ENCODE measurements at places on chromosomes 13 and 19.

DNA sequence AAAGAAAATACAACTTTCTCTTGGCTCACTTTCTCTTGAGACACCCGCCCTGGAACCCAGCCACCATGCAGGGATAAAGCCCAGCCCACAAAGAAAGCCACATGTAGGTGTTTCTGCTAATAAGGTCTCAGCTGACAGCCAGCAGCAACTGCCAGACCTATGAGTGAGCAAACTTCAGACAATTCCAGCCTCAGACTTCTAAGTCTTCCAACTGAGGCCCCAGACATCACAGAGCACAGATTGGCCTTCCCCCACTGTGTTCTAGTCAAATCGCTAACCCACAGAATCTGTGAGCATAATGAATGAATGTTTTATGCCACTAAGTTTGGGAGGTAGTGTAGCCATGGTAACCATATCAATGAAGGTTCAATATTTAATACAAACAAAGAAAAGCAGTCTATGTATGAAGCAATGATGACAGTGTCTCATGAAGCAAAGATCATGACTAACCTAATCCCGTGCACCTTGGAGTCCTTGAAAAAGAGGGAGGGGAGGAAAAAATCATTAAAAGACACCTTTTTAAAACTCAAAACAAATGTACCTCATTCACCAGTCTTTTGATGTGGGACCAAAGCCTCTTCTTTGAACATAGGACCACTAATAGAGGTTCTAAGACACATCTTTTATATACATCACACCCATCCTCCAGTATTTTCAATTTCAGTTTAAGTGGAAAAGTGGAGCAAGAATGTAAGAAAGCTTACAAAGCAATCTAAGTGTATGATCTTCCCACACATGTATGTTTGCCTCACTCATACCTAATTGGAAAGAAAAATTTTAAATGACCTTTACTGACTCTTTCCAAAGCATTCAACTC lies 6.2 kb downstream of the MRPS31 start:
- DNase-seq: no peak

GRCh38 chr13:98487016-98487415 lies 89.9 kb downstream of the STK24 start:
- DNase-seq: no peak

DNA sequence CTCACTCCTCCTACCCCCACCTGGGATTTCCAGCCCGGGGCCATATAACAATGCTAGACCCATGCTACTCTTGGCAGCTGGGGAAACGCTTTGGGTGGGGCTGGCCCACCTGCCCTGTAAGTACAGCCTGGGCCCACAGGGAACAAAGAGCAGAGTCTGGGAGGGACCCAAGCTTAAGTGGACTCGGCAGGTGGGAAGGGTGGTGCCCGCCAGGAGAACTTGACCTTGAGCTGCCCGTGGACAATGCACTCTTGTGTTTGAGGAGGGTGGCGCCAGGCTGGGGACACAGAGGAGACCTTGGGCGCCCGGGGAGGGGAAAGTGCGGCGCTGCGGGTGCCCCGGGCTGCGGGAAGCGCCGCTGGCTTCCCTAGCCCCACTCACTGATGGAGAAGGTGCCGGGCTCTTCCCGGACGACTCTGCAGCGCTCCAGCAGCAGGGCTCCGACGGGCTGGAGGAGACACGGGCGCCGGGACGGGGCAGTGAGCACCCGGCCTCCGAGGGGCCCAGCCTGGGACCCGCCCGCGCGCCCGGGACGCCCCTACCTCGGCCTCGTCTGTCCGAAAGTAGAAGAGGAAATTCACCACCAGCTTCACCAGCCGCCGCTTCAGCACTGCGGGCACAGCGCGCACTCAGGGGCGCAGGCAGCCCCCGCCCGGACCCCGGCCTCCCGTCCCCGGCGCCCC lies 607 bp downstream of the PLEKHJ1 start:
- no peak for DNase-seq

GRCh38 chr13:48160606-48161278 lies 65.8 kb upstream of the MED4 start:
- DNase-seq: no peak

DNA sequence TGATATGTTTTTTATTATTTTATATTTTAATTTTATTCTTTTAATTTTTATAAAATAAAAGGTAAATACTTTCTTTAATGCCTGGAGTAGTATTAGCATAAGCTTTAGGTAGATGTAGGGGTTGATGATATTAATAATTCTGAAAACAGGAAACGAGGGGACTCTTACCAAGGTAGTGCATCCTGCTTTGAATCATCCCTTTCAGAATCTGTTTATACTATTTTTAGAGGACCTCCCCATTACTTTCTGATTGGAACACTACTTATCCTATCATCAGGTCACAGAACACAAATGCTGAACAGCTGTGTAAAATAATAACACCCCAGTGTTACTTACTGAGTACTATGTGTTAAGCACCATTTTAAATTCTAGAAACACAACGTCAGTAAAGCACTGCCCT lies 27.3 kb downstream of the COG6 start:
- DNase-seq: no peak

Measured in stimulated activated CD4-positive, alpha-beta T cell treated with anti-CD3 and anti-CD28 coated beads, TNF-alpha, amount 100 ng/mL, for 4 hours (primary cell).